Stimulated activated CD4-positive, alpha-beta T cell treated with anti-CD3 and anti-CD28 coated beads, Interleukin-1b, Interleukin-23, amount 100 ng/mL, for 1 hour (primary cell): ENCODE measurements at places on chromosomes 1 and 21.

GRCh38 chr1:156270314-156270713 is 12.3 kb downstream of the SMG5 start:
- no peak for DNase-seq

DNA sequence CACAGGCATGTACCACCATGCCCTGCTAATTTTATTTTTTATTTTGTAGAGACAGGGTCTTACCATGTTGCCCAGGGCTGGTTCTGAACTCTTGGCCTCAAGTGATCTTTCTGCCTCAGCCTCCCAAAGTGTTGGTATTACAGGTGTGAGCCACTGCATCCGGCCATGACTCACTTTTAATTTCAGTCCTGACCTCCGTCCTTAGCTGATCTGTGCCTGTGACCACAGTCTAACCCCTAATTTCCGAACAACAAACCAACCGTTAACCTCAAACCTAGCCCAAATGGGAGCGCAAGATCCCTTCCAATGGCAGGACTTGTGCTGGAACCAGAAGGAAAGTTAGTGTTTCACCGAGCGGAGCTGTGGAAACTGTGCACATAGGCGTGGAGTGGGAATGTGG is 29.3 kb upstream of the MAN1C1 start:
- no peak for DNase-seq

GRCh38 chr1:152786077-152786476 is at the start of gene LCE1E:
Gene LCE1E (plus strand): TSS chr1:152786257. CDS start chr1:152787300, 1,043 bp downstream.
- no peak for DNase-seq

GRCh38 chr1:230123280-230124185 is 56.5 kb downstream of the GALNT2 start:
- DNase-seq: no peak

- DNase-seq: no peak
These were observed 95.1 kb upstream of the HMGB4 start for GRCh38 chr1:33768821-33769220.

DNA sequence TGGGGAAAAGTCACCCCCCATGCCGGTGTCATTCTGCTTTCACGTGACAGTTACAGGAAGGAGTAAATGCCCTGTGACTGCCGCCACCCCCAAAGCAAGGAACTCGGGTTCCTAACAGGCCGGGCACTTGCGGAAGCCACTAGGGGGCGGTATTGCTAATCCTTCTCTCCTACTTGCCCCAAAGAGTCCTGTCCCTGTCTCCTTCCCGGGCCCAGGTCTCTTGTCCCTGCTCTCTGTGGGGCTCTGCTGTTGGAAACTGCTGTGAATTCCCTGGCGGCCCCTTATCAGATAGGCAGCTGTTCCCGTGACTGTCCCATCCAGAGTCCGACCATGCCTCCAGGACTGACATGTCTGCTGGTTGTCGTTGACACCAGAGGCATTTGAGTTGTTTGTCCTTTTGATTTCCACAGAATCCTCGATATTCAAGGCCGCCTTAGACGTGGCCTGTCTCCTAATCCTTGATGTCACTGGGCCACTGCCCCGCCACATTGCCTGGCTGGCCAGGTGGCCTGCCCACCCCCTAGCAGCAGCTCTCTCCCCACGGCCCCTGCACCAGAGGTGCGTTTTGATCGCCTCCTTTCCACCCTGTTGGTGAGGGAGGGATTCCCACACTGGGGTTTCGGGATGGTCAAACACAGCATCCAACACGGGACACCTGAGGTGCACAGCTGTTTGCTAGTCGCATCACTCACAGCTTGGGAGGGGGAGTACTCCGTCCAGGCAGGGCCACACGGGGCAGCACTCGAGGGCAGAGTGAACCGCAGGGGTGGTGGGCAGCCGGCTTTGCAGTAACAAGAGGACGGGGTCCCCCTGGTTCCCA is 37.3 kb downstream of the CHAF1B start:
- DNase-seq: no peak

DNA sequence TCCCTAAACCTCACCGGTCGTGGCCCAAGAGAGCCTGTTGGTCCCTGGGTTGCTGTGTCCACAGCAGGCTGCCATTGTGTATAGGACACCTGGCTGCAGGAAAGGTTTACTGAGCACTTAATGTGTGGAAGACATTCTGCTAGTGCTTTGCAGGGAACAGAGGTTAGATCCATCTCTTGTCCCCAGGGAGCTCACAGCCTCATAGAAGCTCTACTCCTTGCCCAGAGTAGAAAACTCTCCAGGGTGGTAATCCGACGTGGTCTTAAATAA is 16.9 kb upstream of the ALPL start:
- DNase-seq: no peak

DNA sequence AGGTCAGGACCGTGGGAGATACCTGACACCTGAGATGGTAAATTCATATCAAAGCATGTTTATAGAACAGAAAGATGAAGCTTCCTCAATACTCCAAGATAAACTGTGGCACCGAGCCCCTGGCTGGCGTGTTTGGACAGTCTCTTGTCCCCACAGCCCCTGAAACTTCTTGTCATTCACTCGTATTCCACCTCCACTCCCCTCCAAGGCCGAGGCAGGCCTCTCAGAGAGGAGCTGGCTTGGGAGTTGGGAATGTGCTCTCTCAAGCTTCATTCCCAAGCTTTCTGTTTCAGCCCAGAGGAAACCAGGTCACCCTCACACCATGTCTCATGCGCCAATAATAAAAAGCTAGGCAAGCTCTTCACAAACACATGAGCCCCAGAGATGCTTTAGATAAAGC is 86.1 kb downstream of the NPHP4 start:
- DNase-seq: no peak

DNA sequence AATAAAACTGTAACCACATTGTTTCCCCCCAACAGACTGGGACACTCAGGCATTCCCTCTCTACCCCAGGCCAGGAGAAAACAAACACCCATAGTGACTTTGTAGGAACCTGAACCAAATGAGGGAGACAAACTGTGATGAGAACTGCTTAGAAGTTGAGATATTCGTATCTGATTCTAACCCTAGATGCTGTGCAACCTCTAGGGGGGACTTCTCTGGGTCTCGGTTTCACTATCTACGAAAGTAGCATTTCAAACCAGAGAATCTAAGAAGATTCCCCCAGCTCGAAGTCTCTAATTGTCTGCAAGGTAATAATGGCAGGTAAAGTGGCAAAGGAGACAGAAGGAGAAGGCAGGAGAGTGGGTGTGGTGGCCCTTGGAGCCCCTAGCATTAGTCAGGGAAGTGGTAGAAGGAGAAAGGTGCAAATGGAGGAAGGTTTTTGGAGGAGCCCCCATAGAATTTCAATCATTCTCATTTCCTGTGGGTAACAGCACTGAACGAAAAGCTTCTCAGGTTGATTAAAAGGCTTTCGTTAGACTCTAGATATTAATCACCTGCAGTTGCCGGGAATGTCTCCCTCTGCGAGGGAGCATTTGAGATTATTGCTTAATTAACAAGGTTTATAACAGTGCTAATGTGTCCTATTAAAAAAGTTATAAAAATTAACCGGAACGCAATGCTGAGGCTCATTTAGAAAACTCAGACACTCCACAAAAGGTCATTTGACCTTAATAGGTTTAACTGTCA is 46.4 kb downstream of the BEND5 start:
- no peak for DNase-seq

- DNase-seq: no peak
These were observed 81.1 kb upstream of the SPATA6 start for GRCh38 chr1:48552903-48553606.

- no peak for DNase-seq
These were observed 95.6 kb upstream of the C8B start for GRCh38 chr1:57061369-57061768.

GRCh38 chr1:67764633-67765032 is 68.6 kb downstream of the GNG12 start:
- no peak for DNase-seq

GRCh38 chr1:194533641-194534040 is 1347.2 kb upstream of the B3GALT2 start:
- no peak for DNase-seq

DNA sequence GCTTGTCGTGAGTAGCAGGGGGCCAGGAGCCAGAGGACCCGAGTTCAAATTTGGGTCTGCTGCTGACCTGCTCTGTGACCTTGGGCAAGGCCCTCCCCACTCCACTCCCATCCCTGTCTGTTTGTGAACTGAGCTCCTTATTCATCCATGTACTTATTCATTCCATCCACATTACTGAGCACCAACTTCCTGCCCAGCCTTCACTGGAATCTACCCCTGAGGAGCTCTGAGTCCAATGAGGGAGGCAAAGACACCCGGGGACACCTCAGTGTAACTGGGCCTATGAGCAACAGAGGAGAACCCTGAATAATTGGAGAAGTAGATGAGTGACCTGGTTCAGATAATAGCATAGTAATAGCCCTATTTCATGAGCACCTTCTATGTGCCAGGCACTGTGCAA is 8.9 kb downstream of the BSND start:
- DNase-seq: no peak

- no peak for DNase-seq
These were observed 587.7 kb downstream of the MATN1 start for GRCh38 chr1:30135698-30136097.

DNA sequence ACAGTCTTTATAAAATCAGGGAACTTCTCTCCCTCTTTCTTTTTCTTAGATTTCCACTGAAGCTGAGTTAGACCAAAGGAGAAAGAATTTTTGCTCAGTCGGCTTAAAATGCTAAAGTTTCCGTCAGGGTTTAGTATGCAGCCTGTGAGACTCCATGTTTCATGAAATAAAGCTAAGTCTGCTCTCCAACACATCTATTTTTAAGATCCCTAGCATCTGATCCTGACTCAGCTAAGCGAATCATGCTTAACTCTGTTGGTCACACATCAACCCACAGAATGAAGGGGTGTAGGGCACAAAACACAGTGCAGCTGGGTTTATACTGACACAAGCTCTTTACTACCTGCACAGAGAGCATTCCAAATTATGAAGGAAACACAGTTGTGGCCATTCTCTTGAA is 102.4 kb upstream of the ZNF281 start:
- no peak for DNase-seq

DNA sequence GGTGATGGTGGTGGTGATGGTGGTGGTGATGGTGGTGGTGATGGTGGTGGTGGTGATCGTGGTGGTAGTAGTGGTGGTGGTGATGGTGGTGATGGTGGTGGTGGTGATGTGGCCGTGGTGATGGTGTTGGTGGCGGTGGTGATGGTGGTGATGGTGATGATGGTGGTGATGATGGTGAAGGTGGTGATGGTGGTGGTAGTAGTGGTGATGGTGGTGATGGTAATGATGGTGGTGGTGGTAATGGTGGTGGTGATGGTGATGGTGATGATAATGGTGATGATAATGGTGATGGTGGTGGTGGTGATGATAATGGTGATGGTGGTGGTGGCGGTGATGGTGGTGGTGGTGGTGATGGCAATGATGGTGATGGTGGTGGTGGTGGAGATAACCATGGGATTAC is 6.8 kb upstream of the COL6A2 start:
- DNase-seq: no peak

- no peak for DNase-seq
These were observed 9.6 kb upstream of the ADCY10 start for GRCh38 chr1:167923324-167924056.

GRCh38 chr1:101312147-101312546 is 75.3 kb downstream of the S1PR1 start:
- no peak for DNase-seq

GRCh38 chr1:166999500-167000055 is 10.5 kb downstream of the MAEL start:
- no peak for DNase-seq

- DNase-seq: no peak
These were observed 38.7 kb upstream of the DESI2 start for GRCh38 chr1:244614113-244614836.

- no peak for DNase-seq
These were observed 7.0 kb downstream of the DIP2A start for GRCh38 chr21:46465651-46466050.

DNA sequence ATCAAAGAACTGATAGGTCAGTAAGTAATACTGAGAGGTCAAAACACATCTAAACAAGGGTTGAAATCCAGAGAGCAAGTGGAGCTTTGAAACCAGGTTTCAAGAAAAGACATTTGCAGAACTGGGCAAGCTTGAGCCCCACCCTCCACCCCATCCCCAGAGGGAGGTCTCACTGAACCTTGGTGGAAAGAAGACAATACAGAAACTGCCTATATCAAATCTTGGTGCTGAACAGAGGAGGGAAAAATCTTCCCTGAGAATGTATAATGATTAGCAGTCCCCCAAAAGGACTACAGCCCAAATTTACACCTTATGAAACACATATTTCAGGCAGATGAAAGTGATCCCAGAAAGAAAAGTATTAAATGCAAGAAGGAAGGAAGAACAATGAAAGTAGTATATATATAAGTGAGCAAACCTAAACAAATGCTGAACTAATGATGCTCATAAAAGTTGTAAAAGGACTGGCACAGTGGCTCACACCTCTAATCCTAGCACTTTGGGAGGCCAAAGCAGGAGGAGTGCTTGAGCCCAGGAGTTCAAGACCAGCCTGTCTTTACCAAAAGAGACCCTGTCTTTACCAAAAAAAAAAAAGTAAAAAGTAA is 12.4 kb downstream of the ZBTB17 start:
- DNase-seq: no peak

DNA sequence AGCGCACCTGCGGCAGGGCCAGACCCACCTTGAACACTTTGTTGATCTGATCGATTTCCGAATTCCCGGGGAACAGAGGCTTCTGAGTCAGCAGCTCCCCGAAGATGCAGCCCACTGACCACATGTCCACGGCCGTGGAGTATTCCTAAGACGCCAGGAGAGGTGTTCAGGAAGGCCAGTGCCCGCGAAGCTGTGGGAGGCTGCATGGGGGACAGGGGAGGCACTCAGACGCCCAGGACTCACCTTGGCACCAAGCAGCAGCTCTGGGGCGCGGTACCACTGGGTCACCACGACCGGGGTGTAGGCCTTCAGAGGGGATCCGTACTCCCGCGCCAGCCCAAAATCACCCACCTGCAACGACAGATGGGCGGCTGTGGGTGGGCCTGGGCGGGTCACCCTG is 11.2 kb upstream of the SLC35E2B start:
- no peak for DNase-seq

DNA sequence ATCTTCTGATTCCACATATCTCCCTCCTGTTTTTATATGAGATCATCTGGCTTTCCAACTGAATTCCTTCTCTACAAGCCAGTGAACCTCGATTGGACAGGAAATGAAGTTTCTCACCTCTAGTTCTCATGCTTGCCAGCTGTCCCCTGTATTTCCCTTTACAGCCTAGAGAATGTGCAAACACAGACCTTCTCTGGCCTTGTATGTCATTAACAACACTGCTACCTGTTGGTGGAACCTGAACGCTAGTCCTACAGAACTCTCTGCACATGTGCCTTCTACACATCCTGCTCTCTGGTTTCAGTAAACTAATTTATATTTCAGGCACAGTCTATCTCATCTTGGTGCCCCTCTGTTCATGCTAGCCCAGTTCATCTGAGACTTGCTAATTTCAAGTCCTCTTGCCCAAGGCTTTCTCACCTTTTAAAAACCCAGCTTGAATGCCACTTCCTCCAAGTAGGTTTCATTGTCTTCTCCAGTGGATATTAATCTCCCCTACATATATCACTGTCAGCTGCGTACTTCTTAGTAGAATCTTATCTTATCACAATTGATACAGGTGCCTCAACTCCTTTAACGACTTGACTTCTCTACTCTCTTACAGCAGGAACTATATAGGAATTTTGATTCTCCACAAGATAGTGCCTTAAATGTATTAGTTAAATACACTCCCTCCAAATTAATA is 549.9 kb downstream of the PLPP3 start:
- no peak for DNase-seq
